ENCODE measurements at places on chromosomes 2 and 18.

- peaks cover 53% of the 10 kb centered on the region for H3K4me1 ChIP-seq
- DNase-seq, result no peak
- H3K27ac ChIP-seq, result peak overlapping the region; percentile 86
- no peaks in the 10 kb centered on the region for H3K27me3 ChIP-seq
- H3K4me3 ChIP-seq, result no peak overlapping the region
Measured at GRCh38 chr2:196291426-196291825, 120.0 kb upstream of the STK17B start.

DNA sequence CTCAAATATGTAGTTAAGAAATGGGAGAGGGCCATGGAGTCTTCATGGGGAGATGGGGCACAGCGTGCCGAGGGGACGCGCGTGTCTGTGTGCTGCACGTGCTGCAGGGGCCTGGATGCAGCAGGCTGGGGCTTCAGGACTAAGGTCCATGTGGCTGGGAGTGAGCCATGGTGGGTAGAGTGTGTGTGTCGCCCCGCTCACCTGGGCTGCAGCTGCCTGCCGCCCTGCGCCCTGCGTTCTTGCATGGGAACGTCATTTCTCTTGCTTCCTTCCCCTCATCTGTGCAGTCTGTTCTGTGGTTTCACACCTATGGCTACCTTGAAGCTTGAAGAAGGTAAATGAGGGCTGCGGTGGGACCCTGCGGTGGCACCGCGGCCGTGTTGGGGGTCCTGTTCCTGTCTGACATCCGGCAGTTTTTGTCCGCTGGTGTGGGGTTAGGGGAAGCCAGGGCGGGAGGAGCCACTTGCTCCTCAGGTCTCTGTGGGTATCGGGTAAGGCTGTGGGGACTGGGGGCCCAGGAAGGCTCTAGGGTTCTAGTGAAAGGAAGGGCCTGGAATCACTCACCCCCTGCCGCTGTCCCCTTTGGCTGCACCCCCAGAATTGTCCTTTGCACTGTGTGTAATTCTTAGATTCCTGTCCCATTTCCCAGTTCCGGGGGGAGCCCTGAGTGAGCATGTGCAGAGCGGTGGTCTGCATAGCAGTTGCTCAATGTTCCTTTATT lies 54.1 kb upstream of the HS6ST1 start:
- DNase-seq, result no peak
- H3K36me3 ChIP-seq, result no peaks in the 10 kb centered on the region
- peaks cover 16% of the 10 kb centered on the region for H3K27me3 ChIP-seq
- H3K4me3 ChIP-seq, result no peak overlapping the region
- no peak overlapping the region for H3K27ac ChIP-seq

- H3K4me3 ChIP-seq, result no peak overlapping the region
- DNase-seq, result no peak
- no peak overlapping the region for H3K27ac ChIP-seq
- H3K36me3 ChIP-seq, result peaks cover 7% of the 10 kb centered on the region
Measured at GRCh38 chr2:47437287-47437686, 34.3 kb downstream of the MSH2 start.

- no peak for DNase-seq
- peaks cover 2% of the 10 kb centered on the region for H3K4me1 ChIP-seq
- no peak overlapping the region for H3K27ac ChIP-seq
- peaks cover 2% of the 10 kb centered on the region for H3K36me3 ChIP-seq
- no peak overlapping the region for H3K4me3 ChIP-seq
Measured at GRCh38 chr2:9385841-9386240, 37.5 kb downstream of the ITGB1BP1 start.
